Stimulated activated CD4-positive, alpha-beta T cell treated with anti-CD3 and anti-CD28 coated beads, Interleukin-1b, Interleukin-23, amount 100 ng/mL, for 1 hour (primary cell): ENCODE measurements at places on chromosomes 3 and 15.

DNA sequence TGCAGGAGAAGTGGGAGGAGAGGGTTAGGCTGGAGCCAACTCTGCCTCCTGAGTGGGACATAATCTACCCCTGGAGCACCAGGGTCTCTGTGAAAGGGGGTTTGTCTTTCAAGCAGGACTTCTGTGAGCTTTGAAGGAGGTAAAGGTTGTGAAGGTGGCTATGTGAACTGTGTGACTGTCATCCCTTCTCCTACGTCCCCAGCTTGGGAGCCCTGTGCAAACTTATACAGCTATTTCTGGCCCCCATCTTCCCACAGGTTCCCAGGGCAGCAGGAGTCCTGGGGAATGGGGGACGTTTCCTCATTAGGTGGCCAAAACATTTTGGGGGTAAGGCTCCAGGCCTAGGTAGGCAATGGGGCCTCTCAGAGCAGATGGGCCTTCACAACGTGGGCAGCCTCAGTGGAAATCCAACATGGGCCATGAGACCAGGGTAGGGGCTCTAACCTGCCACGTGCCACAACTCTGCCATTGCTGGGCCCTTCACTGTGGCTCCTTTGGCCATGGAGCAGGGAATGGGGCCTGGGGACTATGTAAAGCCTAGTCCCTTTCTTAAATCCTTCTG is 3.5 kb downstream of the VIPR1 start:
- DNase-seq: no peak

DNA sequence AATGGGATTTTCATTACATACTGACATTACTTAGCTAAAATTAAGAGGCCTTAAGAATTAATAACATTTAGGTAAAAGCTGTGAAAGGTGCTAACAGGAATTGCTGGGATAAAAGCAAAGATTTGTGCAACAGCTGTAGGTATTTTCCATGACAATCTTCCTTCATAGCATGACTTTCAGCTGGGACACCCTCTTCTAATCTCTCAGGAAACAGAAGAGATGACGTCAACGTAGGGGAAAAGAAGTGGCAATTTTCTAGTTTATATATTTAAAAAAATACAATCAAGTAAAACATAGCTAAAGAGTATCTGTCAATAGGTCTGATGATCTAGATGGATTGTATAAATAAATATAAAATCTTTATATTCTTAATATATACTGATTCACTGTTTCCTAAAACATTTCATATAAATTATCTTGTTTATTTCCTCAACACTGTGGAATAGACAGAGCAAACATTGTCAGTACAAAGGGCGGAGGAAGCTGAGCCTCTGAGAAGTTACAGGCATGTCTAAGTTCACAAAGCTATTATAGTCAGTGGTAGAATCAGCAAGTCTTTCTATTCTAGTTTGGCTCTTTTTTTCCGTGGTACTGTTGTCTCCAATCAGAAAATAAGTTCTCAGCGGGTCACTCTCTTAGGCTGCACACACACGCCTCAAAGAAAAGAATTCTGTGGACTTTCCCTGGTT is 217.0 kb downstream of the P3H2 start:
- DNase-seq: no peak

GRCh38 chr3:156812521-156813335 is 13.4 kb upstream of the LEKR1 start:
- DNase-seq: no peak

- no peak for DNase-seq
Observed at GRCh38 chr3:151538456-151539393, 77.9 kb upstream of the IGSF10 start.

GRCh38 chr3:149197669-149198068 is 24.0 kb downstream of the CP start:
- no peak for DNase-seq

GRCh38 chr3:62567097-62568021 is 194.0 kb upstream of the FEZF2 start:
- DNase-seq: no peak
